Vagina (tissue), 2 donors: ENCODE measurements at places on chromosomes 13 and 19. TPM values are rescaled to one million over a fixed set of nuclear protein-coding genes. Genes with fewer than 3 reads are reported as not detected.

Gene TEX101
- total RNA-seq: not detected

Gene TEX26
- total RNA-seq: not detected

Gene APOC4
- total RNA-seq: not detected

Gene SCAF1
- 20.4 TPM for total RNA-seq

Gene ZNF83
- 78.6 TPM for total RNA-seq

Gene SHISA7
- 0.25 TPM for total RNA-seq

Gene TLE6
- total RNA-seq: 10.6 TPM

Gene TNNI3
- not detected for total RNA-seq

Gene PNMA8A
- total RNA-seq: 1.5 TPM

Gene BCL2L12
- total RNA-seq: 14.7 TPM

Gene TPTE2
- not detected for total RNA-seq

Gene ZMYM5
- 20.9 TPM for total RNA-seq

Gene EPSTI1
- total RNA-seq: 4.9 TPM

Gene MBD3L2
- total RNA-seq: not detected

Gene DGKH
- total RNA-seq: 29.7 TPM

Gene QPCTL
- total RNA-seq: 4.7 TPM

Gene CBARP
- total RNA-seq: 3.9 TPM

Gene KL
- total RNA-seq: 1.7 TPM

Gene DLL3
- total RNA-seq: not detected

Gene RGS9BP
- total RNA-seq: 0.49 TPM

Gene TNNT1
- total RNA-seq: 9.1 TPM

Gene CYP4F11
- total RNA-seq: 5.6 TPM

Gene KMT5C
- 19.2 TPM for total RNA-seq

Gene ACER1
- total RNA-seq: not detected
